ENCODE measurements at places on chromosomes 4 and X.

DNA sequence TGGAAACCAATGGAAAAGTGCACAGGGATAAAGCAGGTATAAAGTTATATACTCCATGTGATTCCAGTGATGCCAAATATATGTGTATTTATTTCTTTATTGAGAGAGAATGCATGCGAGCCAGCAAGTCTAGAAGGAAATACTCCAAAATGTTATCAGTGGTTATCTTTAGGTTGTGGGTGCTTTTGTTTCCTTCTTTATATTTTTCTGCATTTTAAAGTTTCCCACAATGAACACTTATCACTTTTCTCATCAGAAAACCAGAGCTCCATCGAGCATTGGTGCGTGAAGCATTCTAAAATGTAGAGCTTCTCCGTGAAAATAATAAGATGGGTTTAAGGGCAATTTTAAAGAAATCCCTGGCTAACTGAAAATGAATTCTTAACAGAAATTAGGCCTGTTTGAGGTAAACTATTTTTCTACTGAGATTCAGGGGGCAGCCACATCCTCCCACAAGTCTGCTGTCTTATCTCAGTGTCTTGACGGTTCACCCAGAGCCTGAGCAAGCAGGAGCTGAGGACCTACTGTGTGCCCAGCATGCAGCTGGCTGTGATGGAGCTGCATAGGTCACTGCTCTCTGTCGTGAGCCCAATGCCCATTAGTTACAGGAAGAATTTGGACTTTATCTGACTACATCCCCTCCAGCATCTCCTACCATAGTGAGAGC lies 18.7 kb upstream of the CD40LG start:
- DNase-seq = no peak

- no peak for DNase-seq
Observed at GRCh38 chrX:103362474-103362873, 6.2 kb downstream of the TCEAL9 start.

GRCh38 chr4:73653695-73654106 lies 33.5 kb upstream of the RASSF6 start:
- no peak for DNase-seq

- DNase-seq = no peak
Observed at GRCh38 chr4:41880840-41881831, 54.1 kb upstream of the TMEM33 start.

DNA sequence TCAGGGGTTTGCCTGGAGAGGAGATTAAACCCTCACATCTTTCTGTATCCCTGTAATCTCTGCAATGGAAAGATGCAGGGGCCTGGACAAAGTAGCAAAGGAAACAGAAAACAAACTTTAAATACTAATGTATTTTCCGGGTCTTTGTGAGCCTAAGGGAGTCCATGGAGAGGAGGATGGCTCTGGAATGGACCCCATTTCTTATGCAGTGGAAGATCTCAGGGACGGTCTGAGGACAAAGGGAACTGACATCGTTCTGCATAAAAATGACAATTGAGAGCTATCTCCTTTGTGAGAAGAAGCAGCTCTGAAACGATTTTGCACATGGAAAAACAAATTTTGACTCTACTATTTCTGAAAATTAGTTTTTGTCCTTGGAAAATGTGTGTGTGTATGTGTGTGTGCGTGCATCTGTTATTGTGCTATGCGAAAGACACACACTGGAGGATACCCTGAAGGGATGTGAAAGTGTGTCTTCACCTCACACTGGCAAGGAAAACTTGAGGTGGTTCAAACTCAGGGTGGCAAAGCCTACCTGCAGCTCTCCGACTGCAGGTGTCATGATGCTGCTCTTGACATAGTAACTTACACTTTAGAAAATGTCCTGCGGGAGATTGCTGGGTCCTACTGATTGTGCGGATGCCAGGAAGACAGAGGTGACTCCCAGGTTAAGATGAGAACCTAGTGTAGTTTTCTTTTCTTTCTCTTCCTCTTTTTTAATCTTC lies 126.4 kb upstream of the JADE1 start:
- DNase-seq = no peak

DNA sequence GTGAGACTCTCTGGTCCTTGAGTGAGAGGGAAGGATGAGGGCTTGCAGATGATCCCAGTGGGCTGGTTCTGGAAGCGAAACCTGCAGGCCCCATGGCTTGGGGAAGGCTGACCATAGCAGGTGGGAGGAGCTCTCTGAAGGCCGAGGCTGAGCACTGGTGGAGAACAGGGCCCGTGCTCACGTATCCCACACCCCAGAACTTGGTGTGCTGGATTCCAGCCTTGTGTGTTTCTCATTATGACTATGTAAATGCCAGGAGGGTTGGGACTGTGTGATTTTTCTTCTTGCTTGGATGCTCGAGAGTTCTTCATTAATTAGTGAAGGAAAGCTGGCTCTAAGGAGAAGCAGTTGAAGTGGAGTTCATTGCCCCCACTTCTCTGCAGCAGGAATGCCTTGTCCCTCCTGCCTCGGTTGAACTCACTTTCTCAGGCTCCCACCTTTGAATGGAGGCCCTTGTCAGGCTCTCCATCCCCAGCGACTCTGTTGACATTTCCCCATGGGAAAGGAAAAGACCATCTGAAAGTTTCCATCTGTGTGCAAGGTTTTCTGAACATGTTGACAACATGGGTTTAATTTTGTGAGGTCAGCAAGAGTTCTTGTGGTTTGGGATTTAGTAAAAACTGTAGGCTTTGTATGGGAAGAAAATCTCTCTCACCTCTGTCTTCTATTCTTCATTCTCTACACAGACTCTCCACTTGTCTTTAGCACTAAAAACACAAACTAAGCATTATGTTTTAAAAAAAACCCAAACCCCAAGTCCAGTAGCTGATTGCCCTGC lies 57.7 kb downstream of the TBL1X start:
- DNase-seq = no peak

DNA sequence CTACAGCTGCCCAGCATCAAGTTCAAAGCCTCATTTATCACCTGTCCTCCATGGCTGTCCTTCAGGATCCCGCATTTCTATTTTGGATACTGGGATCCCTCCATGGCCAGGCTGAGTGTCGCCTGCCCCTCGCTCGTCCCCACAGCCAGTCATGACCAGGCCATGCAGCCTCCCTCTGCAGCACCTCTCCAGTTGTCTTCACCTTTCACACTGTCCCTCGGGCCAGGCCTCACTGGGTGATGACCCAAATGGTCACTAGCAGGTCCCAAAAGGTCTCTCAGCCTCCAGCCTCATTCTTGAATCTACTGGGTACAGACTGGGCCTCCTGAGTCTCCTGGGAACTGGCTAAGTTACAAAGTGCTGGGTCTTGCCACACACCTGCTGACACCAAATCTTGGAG lies 48.7 kb upstream of the HELT start:
- no peak for DNase-seq

DNA sequence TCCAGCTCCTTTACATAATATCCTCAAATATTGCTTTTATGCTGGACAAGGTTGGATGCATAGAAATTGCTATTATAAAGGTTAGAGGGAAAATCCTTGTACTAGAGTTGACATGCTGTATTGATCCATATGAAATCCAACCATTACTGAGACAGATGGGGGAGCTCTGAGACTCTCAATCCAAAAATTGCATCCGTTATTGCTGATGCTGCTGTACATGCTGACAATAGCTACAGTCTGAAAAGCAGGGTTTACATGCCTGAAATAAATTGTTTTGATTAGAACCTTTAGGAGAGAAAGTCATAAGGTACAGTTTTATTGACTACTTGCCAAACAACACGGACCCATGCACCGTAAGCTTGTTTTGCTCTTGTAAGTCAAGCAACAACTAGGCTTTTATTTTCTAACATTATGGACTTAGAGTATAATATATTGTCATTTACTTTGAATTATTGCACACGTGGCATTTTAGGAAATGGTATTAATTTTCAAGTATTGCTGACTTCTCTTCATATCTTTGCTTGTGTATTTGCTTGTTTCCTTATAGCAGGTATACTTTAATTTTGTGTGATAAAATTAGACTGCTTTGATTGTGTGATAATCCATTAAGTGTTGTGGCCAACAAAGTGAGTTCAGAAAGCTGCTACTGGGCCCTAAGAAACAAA lies 1365.2 kb downstream of the STIM2 start:
- no peak for DNase-seq

DNA sequence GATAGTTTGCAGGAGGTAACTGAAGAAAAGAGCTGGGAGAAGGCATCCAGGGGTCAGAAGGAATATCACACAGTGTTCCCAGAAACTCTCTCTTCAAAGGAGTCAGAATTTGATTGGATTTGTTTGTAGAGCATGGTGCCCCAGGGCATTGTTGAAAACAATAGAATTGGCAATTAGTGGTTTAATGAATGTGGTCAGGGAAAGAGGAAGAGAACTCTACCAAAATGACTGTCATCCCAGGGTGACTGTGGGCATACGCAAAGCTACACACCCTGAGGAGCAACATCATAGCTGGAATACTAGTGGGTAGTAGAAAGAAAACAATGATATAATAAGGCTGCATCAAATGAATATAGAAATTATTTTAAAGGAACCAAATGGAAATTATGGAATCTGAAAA lies 21.5 kb downstream of the TNIP2 start:
- no peak for DNase-seq

DNA sequence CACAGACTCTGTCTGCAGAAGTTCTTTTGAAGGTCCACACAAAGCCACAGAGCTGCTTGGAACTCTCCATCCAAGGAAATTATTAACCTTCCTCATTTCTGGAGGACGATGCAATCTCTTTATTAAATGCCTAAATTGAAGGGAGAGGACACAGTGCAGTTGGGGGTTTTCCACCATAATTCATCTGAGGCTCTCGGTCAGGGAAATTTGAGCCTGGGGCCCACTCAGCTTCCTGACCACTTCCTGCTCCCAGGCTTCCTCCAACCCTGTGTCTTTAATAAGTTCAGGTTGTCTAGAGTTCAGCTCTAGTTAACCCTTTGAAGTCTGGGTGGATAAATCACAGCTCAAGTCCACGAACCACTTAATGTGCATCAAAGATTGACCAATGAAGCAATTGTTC lies 58.5 kb downstream of the PRPS1 start:
- no peak for DNase-seq

GRCh38 chr4:11182031-11182430 lies 246.7 kb downstream of the HS3ST1 start:
- no peak for DNase-seq

DNA sequence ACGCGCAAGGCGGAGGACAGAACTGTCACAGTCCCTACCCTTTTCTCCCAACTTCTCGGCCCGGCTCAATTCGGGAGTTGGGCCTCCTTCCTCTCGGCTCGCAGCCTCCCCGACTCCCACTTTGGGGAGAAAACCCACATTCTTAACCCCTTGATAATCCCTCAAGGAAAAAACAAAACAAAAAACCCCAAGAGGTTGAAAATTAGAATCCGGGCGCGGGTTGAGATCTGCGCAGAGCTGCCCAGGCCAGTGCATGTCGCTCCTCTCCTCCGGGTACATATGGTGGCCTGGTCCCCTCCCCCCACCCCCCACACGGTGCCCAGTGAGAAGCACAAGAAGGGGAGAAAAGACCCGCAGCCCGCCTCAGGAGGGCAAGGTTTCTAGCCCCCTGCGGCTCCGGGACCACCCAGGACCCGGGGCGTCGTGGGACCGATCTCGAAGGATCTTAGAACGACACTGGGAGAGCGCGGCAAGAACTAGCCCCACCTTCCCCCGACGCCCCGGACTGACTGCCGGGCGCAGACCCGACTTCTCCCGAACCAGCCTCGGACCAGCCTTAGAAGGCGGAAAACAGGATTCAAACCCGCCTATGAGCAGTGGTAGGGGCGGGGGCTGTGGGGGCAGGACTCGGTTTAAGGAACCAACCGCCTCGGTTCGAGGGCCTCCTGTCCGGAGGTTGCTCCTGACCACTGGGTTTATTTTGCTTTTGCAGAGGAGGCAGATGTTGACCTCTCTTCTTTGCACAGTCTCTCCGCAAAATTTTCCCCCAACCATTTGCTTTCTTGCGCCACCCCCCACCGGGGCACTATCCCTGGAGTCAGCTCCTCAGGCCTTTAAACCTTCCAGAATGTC lies 2.5 kb upstream of the PDGFRA start:
- no peak for DNase-seq

DNA sequence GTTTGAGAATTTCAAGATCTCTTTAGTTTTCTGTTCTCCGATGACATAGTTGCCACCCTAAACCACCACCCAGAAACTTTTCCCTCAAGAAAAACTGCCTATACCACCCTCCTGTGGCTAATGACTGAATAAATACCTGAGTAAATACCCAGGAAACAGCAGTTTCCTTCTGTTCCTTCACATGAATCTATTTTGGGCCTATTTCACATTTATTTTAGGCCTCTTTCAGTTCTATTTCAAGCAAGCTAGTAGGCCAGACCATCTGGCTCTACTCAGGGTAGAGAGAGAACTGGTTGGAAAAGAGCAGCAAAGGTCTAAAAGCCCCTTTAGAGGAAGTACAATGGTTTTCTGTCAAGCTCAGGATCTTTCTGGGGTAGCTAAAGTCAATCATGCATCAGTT lies 23.4 kb downstream of the ARHGEF9 start:
- no peak for DNase-seq

GRCh38 chr4:152530600-152530999 lies 5.3 kb downstream of the FBXW7 start:
- DNase-seq = no peak

GRCh38 chr4:15010038-15010585 lies 7.8 kb downstream of the CPEB2 start:
- no peak for DNase-seq
